Cardiac septum (tissue), 1 donor: ENCODE measurements at places on chromosomes 4 and X. TPM values are rescaled to one million over a fixed set of nuclear protein-coding genes. Genes with fewer than 3 reads are reported as not detected.

Gene NDST3
- not detected for total RNA-seq

Gene CLIC2
- total RNA-seq = 13.4 TPM

Gene SOD3
- 115 TPM for total RNA-seq

Gene DRD5
- total RNA-seq = not detected

Gene ZNF41
- total RNA-seq = 15.4 TPM

Gene BEND2
- 0.24 TPM for total RNA-seq

Gene CT45A3
- not detected for total RNA-seq

DNA sequence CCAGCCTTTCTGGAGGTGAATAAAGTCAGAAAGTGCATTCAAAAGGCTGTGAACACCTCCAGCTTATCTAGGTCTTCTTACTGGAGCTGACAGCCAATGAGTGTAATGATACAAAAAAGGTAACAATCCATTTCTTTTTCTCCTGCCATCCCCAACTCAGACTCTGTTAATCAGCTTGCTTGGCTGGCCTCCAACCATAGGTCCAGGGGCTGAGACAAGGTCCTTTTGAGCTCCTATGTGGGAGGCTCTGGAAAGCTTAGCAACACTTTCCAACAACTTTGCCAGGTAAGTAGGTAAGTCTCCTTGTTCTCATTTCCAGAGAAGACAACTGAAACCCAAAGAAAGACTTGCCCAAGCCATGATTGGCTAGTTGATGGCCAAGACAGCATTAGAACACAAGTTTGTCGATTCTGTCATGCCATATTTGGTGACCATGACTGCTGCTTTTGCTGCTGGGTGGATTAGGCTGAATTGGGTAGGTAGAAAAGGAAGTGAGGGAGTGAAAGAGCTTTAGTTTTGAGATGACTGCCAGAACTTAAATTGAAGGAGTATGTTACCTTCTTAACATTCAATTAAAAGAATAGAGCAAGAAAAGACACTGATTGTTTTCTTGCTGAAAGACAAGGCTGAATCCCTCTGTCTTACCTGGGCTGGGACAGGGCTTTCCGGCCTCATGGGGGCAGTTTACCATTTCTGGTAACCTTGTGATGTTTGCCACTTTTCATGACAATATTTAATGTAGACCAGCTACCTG, 22.8 kb downstream of the VSIG4 start:
- no peak for DNase-seq

DNA sequence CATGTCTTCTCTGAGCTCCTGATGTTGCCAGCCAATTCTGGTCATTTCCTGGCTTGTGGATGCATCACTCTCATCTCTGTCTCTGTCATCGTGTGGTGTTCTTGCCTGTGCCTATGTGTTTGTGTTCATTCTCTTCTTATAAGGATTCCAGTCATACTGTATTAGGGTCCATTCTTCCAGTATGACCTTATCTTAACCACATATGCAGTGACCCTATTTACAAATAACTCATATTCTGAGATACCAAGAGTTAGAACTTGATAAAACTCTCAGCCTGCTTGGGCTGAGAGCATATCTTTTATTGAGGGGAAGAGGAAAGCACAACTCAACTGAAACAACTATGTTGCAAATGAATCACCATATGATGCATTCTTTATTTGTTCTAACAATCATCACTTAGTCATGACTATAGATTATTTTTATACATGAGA, 189.0 kb upstream of the ANXA10 start:
- no peak for DNase-seq

GRCh38 chrX:41302370-41302769, 31.6 kb upstream of the DDX3X start:
- DNase-seq = no peak

- DNase-seq = no peak
Observed at GRCh38 chrX:112058766-112059165, 23.8 kb downstream of the TRPC5 start.

- no peak for DNase-seq
Observed at GRCh38 chr4:65635051-65635821, 35.1 kb downstream of the EPHA5 start.

GRCh38 chr4:7879127-7879526, 60.5 kb downstream of the AFAP1 start:
- no peak for DNase-seq

- DNase-seq = no peak
Observed at GRCh38 chr4:108695062-108695461, 44.7 kb downstream of the OSTC start.

- no peak for DNase-seq
Observed at GRCh38 chr4:145931403-145931802, 7.2 kb downstream of the ZNF827 start.

DNA sequence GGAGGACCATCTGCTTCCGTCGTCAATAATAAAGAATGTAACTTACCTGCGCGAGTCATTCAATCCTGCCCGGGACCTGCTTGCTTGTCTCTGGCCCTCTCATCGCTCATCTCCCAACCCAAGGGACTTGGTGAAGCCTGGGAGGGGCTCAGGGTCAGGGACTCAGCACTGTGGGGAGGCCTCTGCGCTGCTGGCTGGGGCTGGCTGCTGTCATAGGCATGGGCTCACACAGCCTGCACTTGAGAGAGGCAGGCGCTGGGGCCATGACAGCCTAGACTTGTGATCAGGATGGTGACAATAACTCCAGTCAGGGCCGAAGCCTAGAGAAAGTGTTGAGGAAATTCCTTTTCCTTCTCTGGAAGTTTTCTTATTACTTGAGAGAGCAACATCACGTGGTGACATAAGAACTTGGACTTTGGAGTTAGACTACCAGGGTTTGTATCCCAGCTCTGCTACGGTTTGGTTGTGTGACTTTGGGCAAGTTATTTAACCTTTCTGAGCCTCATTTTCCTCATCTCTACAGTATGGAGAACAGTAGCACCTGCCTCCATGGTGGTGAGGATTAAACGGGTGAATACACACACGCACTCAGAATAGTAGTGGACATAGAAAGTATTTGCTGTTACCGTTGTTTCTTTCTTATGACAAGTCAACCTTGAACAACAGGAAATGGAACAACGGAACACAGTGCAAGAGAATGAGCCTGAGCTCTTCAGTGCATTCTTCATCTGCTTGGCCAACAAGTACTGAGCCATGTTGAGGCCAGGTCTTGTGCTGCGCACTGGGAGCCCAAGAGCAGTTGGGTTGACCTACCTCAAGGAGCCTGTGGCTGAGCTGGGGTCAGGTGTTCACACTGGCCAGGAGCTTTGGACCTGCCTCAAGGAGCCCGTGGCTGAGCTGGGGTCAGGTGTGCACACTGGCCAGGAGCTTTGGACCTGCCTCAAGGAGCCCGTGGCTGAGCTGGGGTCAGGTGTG, 60.5 kb downstream of the TBC1D14 start:
- no peak for DNase-seq

- no peak for DNase-seq
Observed at GRCh38 chr4:16118090-16118489, 34.3 kb upstream of the PROM1 start.

GRCh38 chrX:53263597-53264094, 17.7 kb downstream of the IQSEC2 start:
- DNase-seq = peak; percentile 41

DNA sequence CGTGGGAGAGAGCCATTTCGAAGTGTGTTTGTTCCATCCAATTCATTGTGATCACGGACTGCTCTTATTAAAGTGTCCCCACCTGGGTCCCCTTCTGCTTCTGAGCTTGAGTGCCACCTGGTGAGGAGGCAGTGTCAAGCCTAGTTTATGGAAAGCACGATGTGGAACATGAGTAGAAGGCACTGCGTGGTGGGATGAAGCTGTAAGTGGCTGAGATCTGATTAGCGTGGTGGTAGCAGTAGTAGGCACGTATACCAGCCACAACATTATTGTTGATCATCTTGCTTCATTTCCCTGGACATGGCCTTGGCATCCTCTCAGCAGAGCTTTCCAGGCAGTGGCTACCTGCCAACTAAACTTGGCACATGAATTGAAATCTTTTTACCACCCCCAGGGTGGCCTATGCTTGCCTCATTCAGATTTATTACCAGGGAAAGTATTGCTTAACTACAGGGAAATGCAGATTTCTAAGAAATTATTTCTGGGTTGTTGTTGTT, 46.4 kb downstream of the GPAT3 start:
- DNase-seq = no peak

GRCh38 chr4:122783301-122784215, 43.1 kb upstream of the FGF2 start:
- no peak for DNase-seq

GRCh38 chr4:174707051-174707676, 121.9 kb downstream of the GLRA3 start:
- no peak for DNase-seq

DNA sequence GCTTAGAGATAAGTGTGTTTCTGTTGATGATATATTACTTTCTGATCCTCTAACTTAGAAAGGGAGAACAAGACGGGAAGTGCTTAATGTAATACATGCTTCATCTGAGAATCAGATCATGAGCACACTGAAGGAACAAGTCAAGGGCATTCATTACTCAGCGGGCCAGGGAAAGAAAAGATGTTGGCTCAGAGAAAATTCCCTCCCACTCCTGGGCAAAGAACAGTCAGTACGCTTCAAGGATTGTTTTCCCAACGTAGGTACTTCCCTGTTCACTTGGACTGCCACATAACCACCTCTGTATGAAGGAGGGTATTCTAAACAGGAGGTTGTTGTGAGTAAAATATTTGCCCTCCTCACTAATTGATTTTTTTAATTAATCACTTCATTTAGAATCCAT, 374.5 kb upstream of the FMR1 start:
- no peak for DNase-seq

DNA sequence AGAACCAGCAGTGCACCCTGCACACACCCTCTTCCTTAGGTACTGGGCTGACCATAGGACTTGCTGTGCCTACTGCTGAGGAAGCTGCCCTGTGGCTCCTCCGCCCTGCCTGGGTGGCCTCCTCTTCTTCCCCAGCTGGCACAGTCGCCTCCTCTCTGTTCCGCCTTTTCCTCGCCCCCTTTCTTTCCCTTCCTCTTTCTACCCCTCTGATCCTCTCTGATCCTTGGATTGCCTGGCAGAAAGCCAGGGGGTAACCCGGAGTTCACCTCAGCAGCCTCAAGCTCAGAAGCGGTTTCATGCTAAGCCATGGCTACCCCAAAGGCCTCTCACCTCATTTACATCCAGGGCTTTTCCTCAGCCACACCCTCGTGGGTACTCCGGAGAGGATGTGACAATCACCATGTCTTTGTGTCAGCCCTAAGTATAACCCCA, 136.2 kb downstream of the SMIM20 start:
- DNase-seq = no peak

DNA sequence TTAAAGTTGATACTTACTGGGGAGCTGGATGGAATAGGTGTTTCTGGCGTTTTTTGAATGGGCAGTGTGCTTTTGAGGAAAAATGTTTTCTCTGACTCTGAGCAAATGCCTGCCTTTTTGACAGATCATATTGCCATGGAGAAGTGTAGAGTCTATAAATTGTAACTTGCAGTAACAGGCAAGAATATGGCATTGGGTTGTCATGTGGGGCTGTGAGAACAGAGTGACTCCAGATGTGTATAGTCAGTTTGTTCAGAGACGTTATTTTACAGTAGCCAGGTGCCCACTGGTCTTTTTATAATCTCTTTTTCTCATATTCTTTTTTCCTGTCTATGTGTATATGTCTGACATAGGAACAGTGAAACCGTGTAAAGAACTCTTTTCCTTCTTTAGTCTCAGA, 40.8 kb downstream of the RAPGEF2 start:
- no peak for DNase-seq

- DNase-seq = no peak
Observed at GRCh38 chrX:40267334-40268187, 169.8 kb upstream of the BCOR start.

DNA sequence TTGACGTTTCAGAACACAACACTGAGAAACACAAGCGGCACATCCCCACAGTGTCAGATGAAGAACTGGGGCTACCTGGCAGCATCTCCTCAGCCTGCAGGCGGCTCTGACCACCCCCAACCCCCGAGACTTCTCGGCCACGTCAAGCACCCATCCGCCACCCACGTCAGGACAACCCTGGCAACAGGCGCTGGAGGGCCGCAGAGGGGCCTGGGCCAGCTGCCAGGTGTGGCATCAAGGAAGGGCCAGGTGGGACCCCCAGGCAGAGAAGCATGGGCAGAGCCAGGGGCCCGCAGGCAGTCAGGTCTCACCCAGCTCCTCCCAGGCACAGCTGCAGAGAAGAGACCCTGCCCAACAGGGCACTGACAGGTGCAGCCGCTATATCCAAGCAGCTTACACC, 22.3 kb downstream of the GAK start:
- DNase-seq = no peak

DNA sequence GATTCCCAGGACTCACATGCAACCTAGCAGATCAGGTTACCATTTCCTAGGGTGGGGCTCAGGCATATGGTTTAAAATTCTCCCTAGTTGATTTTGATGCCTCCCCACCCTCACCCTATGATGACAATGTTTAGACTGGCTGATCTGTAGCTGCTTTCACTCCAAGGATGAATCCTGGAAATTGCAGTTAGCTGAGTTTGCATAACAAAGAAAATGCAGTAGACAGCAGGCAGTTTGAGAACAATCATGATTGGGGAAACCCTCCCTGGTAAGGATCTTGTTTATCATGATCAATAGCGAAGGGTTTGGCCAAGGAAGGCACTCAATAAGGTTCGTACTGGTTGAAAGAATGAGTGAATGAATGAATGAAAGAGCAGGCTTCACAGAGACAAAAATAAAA, 2.1 kb downstream of the ZNF518B start:
- no peak for DNase-seq

DNA sequence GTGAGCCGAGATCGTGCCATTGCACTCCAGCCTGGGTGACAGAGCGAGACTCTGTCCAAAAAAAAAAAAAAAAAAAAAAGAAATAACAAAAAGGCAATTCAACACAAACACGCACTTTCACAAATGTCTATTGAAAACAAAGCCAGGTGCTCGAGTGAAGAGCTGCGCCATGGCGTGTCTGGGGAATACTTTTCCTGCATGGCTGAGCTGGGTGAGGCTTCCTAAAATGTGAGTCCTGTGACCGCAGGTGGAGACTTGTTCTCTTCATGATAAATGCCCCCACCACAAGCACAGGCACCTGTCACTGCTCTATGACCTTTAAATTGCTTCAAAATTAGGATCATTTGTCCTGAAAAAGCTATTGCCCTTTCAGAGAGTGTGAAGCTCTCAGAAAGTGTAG, 4.0 kb upstream of the ABLIM2 start:
- no peak for DNase-seq

GRCh38 chrX:100864657-100865391, 9.3 kb downstream of the NOX1 start:
- no peak for DNase-seq
